ENCODE measurements at places on chromosomes 3 and 15.

DNA sequence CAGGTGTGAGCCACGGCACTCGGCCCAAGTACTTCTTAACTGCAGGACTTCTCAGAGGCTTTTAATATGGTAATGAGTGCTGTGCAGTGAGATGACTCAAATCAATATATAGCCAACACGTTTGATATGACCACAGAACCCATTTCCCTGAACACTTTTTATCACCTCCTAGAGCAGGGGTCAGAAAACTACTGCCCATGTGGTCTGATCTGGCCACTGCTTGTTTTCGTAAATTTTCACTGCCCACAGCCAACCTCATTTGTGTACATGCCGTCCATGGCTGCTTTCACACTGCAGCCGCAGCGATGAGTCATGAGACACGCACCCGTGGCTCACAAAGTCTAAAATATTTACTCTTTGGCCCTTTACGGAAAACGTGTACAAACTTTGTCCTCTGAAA, 179.2 kb downstream of the RORA start:
- DNase-seq: no peak

GRCh38 chr3:171967137-171967783, 72.1 kb upstream of the FNDC3B start:
- DNase-seq: no peak

GRCh38 chr3:31129241-31129640, 234.8 kb upstream of the GADL1 start:
- no peak for DNase-seq

- no peak for DNase-seq
Measured at GRCh38 chr15:90994059-90994416, 297 bp downstream of the PRC1 start.

Measured in ELF-1 (cell line).